ENCODE measurements at places on chromosomes 11 and 22. TPM values are rescaled to one million over a fixed set of nuclear protein-coding genes. Genes with fewer than 3 reads are reported as not detected.
A peak's percentile ranks its signal among the peaks of the same experiment; 100 is the strongest.

Gene OR5A1
- total RNA-seq: not detected

Gene UPK3A
- total RNA-seq: not detected

GRCh38 chr22:38924347-38924952 lies 33.0 kb upstream of the APOBEC3A start:
- no peaks in the 10 kb centered on the region for H3K36me3 ChIP-seq
- H3K27ac ChIP-seq: peak overlapping the region; percentile 57
- peak; percentile 82 for DNase-seq
- H3K4me1 ChIP-seq: peaks cover 18% of the 10 kb centered on the region
- peak overlapping the region; percentile 27 for H3K4me3 ChIP-seq
- H3K27me3 ChIP-seq: no peaks in the 10 kb centered on the region

GRCh38 chr11:76179147-76179546 lies 27.2 kb downstream of the WNT11 start:
- H3K27me3 ChIP-seq: no peaks in the 10 kb centered on the region
- DNase-seq: no peak
- H3K36me3 ChIP-seq: no peaks in the 10 kb centered on the region
- H3K4me1 ChIP-seq: no peaks in the 10 kb centered on the region

Measured in A673 (cell line).